ENCODE measurements at places on chromosomes 4 and X.

GRCh38 chr4:26065833-26066232, 151.8 kb downstream of the SMIM20 start:
- DNase-seq: no peak

- no peak for DNase-seq
These were observed 161.5 kb upstream of the SFRP2 start for GRCh38 chr4:153950100-153950979.

- DNase-seq: no peak
These were observed 100.7 kb upstream of the FAM9C start for GRCh38 chrX:13144927-13145655.

GRCh38 chrX:68719904-68720614, 72.6 kb downstream of the STARD8 start:
- no peak for DNase-seq

GRCh38 chrX:109934935-109935334, 68.0 kb upstream of the TMEM164 start:
- DNase-seq: no peak

DNA sequence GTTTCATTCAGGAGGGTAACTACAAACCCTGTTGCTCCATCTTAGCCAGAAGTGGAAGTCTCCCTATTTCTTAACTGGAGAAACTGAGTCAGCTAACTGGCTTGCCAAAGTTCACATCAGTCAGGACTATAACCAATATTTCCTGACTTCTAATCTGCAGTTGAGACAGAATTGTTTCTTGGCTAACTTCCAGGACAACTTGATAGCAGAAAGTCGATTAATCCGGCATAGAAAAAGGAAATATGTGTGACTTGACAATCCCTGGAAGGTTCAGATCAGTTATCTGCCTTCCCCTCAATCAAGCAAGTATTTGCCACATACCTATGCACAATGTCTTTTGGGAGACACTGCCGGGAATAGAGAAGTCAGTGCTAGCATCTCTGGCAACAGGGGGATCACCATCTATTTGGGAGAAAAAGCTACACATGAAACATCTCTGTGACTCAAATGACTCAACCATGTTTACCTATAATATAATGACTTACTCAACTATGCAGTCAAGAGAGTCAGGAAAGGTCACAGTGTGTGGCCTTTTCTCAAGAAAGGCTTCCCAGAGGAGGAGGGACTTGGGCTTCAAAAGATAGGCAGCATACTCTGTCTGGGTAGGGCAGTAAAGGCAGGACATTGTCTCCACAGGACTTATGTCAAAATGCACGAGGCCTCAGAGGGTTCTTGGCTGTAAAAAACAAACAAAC, 12.4 kb upstream of the LONRF3 start:
- no peak for DNase-seq

DNA sequence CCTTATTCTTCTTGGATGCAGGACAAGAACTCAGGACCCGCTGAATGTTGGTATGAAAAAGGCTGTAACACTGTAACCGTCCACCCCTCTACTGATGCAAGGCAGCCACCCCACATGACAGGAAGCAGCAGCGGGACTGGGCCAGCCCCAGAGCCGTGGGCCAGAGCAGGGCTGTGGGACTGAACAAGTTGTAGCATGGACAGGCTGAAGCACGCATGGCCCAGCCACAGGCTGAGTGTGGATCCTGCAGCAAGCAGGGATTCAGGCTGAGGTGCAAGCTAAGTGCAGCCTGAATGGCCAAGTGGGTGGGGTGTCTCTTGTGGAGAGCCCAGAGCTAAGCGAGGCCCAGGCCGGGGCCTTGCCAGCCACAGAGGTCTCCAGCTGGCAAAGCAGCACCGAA, 632.2 kb downstream of the SPOCK3 start:
- no peak for DNase-seq

Data from activated CD4-positive, alpha-beta T cell treated with anti-CD3 and anti-CD28 coated beads for 24 hours (primary cell).